ENCODE measurements at places on chromosomes 16 and 17. TPM values are rescaled to one million over a fixed set of nuclear protein-coding genes. Genes with fewer than 3 reads are reported as not detected.

GRCh38 chr16:22770866-22771265 is 43.1 kb upstream of the HS3ST2 start:
- no peak overlapping the region for H3K4me3 ChIP-seq
- no peaks in the 10 kb centered on the region for H3K36me3 ChIP-seq
- no peaks in the 10 kb centered on the region for H3K4me1 ChIP-seq
- no peak overlapping the region for H3K27ac ChIP-seq
- no peaks in the 10 kb centered on the region for H3K27me3 ChIP-seq

- no peak for DNase-seq
- peaks cover 14% of the 10 kb centered on the region for H3K4me1 ChIP-seq
- H3K27ac ChIP-seq = no peak overlapping the region
- no peak overlapping the region for H3K4me3 ChIP-seq
These were observed 28.3 kb upstream of the IL17C start for GRCh38 chr16:88610080-88610479.

DNA sequence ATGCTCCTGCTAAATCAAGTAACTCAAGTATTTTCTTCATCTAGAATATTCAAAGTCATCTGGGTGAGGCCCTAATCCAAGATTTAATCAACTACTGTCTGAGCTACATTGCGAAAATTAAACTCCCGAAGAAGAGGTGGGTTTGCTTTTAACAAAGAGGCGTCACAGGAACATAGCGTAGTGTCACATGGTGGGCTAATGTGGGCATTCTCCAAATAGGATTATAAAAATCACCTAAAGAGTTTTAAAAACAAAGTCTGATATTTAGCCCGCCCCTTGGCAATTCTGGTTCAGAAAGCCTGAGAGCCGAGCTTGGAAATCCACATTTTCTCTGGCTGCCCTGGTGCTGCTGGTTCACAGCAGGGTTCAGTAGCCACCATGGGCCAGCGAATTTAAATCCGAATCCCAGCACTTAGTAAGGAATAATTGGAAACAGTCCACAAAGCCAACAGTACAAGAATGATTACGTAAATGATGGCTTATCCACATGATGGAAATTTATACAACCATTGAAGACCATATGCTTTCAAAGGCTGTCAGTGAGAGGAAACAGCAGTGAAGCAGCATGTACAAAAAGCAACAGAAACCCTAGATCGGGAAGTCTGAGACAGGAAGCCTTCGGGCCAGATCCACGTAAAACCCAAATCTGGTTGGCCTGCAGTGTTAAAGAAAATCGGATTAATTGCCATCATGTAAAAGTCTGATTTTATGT is 8.8 kb downstream of the PMM2 start:
- no peaks in the 10 kb centered on the region for H3K27me3 ChIP-seq
- peaks cover 7% of the 10 kb centered on the region for H3K36me3 ChIP-seq
- H3K27ac ChIP-seq = no peak overlapping the region
- DNase-seq = no peak
- H3K4me3 ChIP-seq = no peak overlapping the region

- H3K4me1 ChIP-seq = no peaks in the 10 kb centered on the region
- no peak for DNase-seq
- no peaks in the 10 kb centered on the region for H3K27me3 ChIP-seq
- no peaks in the 10 kb centered on the region for H3K36me3 ChIP-seq
- no peak overlapping the region for H3K27ac ChIP-seq
These were observed 67.8 kb downstream of the MAF start for GRCh38 chr16:79532785-79533184.

- DNase-seq = no peak
- peaks cover 100% of the 10 kb centered on the region for H3K27me3 ChIP-seq
- no peak overlapping the region for H3K4me3 ChIP-seq
- H3K4me1 ChIP-seq = peaks cover 6% of the 10 kb centered on the region
- H3K27ac ChIP-seq = no peak overlapping the region
- no peaks in the 10 kb centered on the region for H3K36me3 ChIP-seq
These were observed 4.0 kb downstream of the PRAC1 start for GRCh38 chr17:48718227-48718760.

DNA sequence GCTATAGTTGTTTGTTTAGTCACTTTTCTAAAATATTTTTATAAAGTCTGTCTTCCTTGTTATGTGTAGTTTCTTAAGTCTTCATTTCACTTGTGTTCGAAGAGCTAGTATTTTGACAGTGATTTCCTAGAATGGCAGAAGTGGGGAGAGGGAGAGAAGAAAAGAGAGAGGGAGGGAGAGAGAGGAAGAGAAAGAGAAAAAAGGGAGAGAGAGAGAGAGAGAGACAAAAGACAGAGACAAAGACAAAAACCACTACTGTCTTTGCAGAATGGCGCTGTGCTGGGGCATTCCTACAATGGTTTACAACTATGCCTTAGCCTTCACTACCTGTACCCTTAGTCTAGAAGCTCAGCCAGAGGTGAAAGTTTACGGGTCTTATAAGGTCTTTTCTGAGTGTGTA is 90.5 kb downstream of the CA4 start:
- no peaks in the 10 kb centered on the region for H3K4me1 ChIP-seq
- H3K36me3 ChIP-seq = no peaks in the 10 kb centered on the region

GRCh38 chr16:13138528-13138927 is 237.1 kb downstream of the SHISA9 start:
- no peak for DNase-seq
- H3K27me3 ChIP-seq = no peaks in the 10 kb centered on the region
- H3K4me3 ChIP-seq = no peak overlapping the region
- no peaks in the 10 kb centered on the region for H3K36me3 ChIP-seq
- H3K27ac ChIP-seq = no peak overlapping the region
- no peaks in the 10 kb centered on the region for H3K4me1 ChIP-seq

- no peaks in the 10 kb centered on the region for H3K4me1 ChIP-seq
- no peaks in the 10 kb centered on the region for H3K27me3 ChIP-seq
- H3K27ac ChIP-seq = no peak overlapping the region
These were observed 93.6 kb upstream of the NOG start for GRCh38 chr17:56499799-56500388.

DNA sequence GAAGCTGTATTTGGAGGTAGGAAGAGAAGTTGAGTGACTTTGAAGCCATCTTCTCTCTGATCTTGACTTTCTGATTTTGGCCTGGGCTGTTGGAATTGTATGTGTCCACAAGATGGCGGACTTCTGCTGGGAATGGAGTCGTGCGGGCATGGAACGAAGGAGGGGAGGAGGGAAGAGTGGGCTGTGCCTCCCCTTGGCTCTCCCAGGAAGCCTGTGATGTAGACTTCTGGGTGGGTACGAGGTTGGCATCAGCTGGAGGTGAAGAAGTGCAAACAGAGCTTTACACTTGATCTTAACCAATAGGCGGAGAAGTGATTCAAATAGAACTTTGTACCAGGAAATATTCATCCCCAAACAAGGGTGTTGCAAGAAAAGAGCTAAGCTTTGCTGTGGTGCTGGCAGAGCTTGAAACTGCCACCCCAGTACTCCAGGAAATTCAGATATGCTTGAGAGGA is 7.4 kb upstream of the TMEM220 start:
- H3K36me3 ChIP-seq = no peaks in the 10 kb centered on the region
- DNase-seq = peak; percentile 26
- no peak overlapping the region for H3K4me3 ChIP-seq
- H3K4me1 ChIP-seq = no peaks in the 10 kb centered on the region

DNA sequence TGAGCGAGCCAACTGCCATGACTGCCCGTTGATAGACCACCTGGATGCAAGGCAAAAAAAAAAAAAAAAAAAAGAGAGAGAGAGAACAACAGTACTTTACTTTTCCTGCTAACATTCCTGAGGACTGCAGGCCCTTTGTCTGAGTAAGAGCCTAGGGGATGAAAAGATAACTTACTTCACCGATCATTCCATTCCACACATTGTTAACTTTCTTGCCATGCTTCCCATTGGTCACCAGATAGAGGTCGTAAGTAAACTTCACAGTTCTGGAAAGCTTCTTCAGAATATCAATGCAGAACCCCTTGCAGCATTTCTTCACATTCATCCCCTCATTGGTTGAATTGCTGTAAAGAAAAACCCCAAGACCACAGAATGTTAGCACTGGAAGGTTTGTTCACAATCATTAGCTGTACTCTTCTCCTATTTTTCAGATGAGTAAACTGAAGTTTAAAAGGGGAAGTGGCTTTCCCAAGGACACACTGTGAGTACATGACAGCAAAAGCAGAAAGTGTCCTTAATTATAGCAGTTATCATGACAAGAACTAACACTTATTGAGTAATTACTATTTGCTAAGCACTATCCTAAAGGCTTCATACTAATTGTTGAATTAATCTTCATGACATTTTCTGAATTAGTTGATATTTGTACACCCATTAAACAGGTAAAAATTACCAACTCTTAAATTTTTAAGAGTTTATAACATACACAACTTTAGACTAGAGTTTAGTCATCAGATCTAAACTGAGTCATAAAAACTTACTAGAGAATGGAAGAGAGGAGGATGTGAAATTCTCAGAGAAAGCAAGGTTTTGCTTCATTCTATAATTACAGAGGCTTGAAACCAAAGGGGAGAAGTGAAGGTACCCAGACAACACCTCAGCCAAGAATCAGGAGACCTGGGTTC is 341.2 kb downstream of the GRIN2A start:
- no peaks in the 10 kb centered on the region for H3K36me3 ChIP-seq
- H3K4me3 ChIP-seq = no peak overlapping the region
- no peak for DNase-seq
- no peak overlapping the region for H3K27ac ChIP-seq

DNA sequence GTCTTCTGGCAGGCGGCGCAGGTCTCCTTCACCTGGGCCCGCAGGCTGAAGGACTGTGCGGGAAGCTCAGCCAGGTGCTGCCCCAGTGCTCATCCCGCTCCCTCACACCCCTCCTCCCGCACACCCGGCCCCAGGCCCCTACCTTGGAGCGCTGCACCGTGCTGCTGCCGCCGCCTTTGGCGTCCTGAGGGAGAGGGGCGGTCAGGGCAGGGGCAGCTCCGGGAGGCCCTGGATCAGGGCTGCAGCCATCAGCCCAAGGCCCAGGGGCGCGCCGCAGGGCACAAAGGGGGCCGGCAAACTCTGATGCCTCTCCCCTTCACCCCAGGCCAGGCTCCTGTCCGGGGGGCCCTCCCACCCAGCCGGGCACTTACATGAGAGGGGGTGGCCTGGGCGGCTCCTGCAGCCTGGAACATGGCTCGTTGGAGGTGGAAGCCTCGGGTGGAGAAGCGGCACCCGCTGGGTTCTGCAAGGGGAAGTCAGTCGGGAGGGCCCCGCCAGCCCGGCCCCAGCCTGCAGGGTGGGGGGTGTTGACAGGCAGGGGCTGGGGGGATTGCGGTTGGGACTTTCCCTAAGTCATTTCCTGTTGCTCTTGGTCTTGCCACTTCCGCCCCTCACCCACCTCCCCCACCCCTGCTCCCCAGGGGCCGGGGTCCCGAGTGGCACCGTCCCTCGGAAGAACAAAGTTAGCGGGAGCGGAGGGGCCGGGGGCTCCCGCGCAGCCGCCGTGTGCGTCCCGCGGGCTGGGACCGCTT is 863 bp downstream of the LIMD2 start:
- no peak for DNase-seq
- peaks cover 31% of the 10 kb centered on the region for H3K4me1 ChIP-seq
- no peaks in the 10 kb centered on the region for H3K27me3 ChIP-seq
- peaks cover 31% of the 10 kb centered on the region for H3K36me3 ChIP-seq

Gene SLC5A10
- not detected for total RNA-seq

Gene FBXO39
- 0.21 TPM for total RNA-seq

Gene KRTAP4-4
- not detected for total RNA-seq

Gene ITGAX
- 2.4 TPM for total RNA-seq

All from tibial nerve (tissue), 4 donors.